Stimulated activated CD8-positive, alpha-beta memory T cell treated with anti-CD3 and anti-CD28 coated beads, Interleukin-4, amount 100 ng/mL, for 4 hours (primary cell): ENCODE measurements at places on chromosomes 5 and 9.

DNA sequence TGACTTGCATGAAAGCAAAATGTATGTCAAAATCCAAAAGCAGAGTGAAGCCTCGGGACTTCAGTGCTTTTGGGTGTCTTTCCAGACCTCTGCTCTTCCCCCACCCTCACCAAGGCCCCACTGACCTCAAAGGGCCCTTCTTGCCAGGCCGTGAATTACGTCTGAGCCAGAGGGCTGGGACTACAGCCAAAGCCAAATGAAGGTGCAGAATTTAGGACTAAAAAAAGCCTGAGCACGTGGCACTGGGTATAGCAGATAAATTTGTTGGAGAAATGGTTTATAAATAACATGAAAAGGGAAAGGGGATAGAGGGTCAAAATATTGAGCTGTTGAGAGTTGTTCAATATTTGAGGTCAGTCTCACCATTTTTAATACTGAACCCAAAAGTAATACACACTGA lies 163.4 kb downstream of the GHR start:
- no peak for DNase-seq

DNA sequence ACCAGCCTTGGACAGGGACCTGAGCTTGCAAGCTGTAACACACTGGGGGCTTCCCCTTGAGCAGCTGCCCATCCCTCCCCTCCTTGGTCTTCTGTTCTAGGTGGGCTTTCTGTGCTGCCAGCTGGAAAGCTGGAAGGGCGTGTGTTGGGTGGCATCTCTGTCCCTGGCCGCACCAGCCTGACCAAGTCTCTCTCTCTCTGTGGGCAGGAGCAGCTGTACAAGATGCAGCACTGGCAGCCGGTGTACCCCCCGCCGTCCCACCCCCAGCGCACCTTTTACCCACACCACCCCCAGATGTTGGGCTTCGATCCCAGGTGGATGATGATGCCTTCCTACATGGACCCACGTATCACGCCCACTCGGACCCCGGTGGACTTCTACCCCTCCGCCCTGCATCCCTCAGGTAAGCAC lies 32.1 kb upstream of the POMT1 start:
- no peak for DNase-seq

DNA sequence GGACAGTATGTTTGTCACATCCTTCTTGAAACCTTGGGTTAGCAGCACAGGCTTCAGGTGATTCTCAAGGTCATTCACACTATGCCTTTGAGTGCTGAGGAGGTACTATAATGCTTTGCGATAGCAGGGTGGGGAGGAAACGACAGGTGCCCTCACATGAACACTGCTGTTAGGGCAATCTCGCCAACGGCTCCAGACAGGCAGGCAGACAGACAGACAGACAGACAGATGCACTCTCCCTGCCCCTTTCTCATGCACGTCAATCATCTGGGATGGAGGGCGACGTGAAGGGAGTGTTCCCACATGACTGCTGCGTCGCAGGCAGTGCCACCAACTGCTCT lies 82.9 kb downstream of the RAPGEF1 start:
- no peak for DNase-seq

- no peak for DNase-seq
Measured at GRCh38 chr9:69412741-69413150, 87.7 kb downstream of the ENTREP1 start.

DNA sequence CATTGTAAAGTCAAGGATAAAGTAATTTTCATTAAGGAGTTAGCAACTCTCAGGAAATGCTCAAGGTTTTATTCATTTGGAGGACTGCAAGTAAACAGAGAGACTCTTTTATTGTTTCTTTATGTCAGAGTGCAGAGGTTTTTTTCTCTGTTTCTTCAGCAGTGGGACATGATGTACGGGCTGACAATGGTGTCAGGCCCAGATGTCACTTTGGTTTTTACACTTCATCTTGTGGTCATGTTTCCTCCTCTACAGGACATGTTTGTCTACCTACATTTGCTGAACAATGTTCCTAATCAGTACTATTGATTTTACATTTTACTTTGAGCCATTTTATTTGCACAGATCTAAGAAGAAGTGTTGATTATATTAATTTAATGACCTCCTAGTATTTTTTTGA lies 72.8 kb upstream of the PARP8 start:
- DNase-seq: peak; percentile 6

- DNase-seq: no peak
Measured at GRCh38 chr5:142063878-142064331, 44.7 kb upstream of the NDFIP1 start.

GRCh38 chr9:70601000-70601951 lies 186.8 kb upstream of the KLF9 start:
- no peak for DNase-seq

GRCh38 chr5:1168796-1169195 lies 32.6 kb upstream of the SLC6A19 start:
- DNase-seq: no peak

- DNase-seq: no peak
Measured at GRCh38 chr5:88824141-88824540, 58.8 kb downstream of the MEF2C start.

DNA sequence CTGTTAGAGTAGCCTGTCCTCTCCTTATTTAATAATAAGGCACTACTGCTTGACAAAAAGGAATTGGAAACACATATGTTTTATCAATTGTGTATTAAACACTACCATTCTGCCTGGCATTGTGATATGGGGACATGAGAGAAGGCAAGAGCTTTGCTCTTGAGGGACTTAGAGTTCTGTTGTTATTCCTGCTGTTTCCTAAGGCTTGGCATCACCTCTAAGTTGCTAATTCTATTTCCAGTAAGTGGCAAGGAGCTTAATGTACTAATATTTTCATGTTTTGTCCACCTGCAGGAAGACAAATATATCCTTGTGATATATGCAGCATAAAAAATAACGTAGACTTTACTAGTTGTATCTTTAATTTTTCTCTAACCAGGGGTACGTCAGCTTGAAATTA lies 12.6 kb downstream of the HMGCR start:
- DNase-seq: no peak

GRCh38 chr5:53877243-53877642 lies 316.8 kb downstream of the NDUFS4 start:
- DNase-seq: no peak

DNA sequence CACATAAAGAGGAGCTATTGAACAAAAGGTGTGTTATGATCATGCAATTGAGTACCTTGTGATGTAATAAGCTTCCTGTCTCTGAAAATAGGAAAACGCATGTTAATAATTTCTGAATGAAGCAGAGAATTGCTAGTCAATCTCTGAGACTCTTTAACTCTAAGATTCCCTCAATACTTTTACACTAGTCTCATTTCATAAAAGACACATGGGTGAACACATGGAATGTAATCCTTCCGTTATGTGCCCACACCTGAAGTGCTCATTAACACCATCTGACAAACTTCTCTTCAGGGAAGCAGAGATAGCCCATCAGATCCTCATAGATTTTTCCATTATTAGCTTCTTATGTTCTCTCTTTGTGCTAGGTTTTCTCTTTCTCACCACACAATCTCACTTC lies 182.4 kb downstream of the TLR4 start:
- no peak for DNase-seq

DNA sequence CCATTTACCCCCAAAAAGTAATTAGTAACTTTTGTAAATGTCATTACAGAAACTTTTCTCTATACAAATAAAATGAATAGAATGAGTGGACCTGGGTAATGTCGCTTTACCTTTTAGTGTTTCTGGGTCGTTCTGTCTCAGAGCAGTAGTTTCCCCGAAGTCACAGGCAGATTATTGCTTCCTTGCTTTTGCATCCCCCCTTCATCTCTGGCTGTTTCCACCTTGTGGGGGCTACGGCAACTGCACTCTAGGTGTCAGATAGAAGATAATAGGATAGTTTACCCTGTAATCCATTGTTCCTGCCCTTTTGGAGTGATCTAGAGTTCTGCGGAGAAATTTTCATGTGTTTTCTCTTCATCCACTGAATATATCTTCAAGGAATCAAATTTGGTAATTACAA lies 68.7 kb downstream of the PRR16 start:
- DNase-seq: no peak

- no peak for DNase-seq
Measured at GRCh38 chr5:73436535-73437100, 12.0 kb downstream of the FOXD1 start.

GRCh38 chr9:91085517-91086291 lies 276.0 kb downstream of the AUH start:
- no peak for DNase-seq

- no peak for DNase-seq
Measured at GRCh38 chr5:72337159-72337558, 17.0 kb downstream of the PTCD2 start.

- DNase-seq: no peak
Measured at GRCh38 chr5:142904416-142904815, 134.2 kb downstream of the ARHGAP26 start.

- DNase-seq: no peak
Measured at GRCh38 chr5:168286386-168286785, 5.1 kb upstream of the WWC1 start.

GRCh38 chr5:55502759-55503158 lies 32.0 kb downstream of the PLPP1 start:
- no peak for DNase-seq

DNA sequence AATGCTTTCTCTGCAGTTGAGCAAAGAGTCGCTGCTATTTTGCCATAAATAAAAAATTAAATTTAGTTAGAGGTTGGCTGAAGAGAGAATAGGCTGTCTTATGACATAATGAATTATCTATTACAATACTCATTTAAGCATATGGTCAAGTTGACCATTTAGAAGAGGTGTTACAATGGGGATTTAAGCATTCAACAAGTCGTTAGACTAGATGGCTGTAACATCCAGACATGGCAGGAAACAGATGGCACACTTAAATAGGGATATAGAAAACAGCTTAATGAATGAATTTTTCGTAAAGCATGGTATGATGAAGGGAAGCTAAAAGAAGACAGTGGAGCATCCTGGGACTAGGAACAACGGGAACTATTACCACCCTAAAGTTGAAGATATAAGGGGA lies 160.3 kb upstream of the PTPRD start:
- DNase-seq: no peak

DNA sequence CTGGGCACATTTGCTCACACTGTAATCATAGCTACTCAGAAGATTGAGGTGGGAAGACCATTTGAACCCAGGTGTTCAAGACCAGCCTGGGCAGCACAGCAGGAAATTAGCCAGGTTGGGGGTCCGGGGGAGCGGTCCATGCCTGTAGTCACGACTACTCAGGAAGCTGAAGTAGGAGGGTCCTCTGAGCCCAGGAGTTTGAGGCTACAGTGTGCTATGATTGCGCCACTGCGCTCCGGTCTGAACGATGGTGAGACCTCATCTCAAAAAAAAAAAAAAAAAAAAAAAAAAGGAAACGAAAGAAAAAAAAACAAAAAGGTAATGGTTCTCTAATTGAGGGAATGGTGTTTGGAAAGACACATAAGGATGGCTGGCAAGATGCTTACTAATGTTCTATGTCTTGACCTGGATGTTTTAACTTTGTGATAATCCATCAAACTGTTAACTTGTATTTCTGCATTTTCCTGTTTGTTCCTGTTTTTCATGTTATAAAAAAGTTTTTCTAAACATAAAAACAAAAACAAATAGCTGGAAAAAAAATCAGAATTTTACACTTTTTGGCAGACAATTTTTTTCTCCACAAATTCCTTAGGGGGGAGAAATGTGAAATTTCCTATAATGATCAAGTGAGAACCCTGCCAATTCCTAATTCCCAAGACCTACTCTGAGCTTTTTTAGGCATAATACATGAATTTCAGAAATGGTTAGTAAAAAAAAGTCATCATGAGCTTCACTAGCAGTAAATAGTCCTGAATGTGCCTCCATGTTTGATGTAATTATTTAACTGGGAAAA lies 96.9 kb downstream of the DENND1A start:
- DNase-seq: no peak

- no peak for DNase-seq
Measured at GRCh38 chr5:64811050-64811640, 42.4 kb downstream of the CWC27 start.

DNA sequence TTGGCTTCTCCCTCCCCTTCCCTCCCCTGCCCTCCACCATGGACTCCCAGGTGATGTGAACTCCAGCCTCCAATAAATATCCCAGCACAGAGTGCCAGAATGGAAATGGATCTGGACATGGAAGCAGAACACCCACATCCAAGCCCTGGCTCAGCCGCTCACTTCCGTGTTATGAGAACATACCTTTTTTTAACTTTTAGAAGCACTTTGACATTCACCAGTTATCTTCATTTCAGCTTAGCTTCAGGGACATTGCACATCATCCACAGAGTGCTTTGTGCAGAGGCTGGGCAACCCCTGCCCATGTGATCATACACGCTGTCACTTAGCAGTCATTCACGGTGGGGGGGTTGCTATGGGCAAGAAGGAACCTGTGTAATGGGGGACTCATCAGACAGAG lies 9.1 kb downstream of the AFAP1L1 start:
- no peak for DNase-seq

- no peak for DNase-seq
Measured at GRCh38 chr5:67206461-67206860, 9.9 kb upstream of the CD180 start.

GRCh38 chr9:86286278-86286677 lies 3.9 kb upstream of the ISCA1 start:
- DNase-seq: no peak

DNA sequence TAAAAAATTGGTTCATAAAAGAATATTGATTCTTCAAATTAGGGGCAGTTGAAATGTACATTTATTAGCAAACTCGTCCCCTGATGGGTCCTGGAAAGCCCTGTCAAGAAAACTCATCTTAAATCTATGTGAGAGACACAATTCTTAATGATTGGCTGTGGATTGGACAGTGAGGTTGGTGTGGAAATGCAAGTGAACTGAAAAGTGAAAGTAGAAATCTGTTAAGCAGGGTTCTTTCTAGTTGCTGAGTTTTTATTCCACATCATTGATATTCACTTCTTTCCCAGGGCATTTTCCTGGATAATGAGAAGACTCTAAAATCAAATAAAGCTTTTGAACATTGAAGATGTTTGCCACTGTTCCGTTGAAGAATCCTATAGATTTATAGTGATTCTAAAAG lies 292.4 kb downstream of the MAST4 start:
- DNase-seq: no peak

GRCh38 chr5:31680528-31680927 lies 41.6 kb downstream of the PDZD2 start:
- no peak for DNase-seq

DNA sequence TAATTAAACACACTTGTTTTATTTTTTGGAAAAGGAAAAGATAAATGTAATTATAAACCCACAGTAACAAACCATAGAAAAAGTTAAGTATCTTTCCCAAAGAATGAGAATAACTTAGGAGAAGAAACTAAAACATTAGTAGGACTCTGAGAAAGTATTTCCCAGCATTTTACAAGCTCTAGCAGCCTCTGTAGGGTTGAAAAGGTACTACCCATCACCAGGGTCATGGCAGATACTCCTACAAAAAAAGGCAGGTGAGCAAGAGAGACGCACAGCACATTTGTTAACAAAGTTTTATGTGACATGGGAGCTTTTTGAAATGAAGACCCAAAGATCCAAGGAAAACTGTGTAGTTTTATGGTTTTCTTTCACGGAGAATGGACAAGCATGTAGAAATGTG lies 77.7 kb upstream of the FAM169A start:
- no peak for DNase-seq

GRCh38 chr9:94607423-94607691 lies 13.7 kb upstream of the FBP2 start:
- DNase-seq: no peak
